ENCODE measurements at places on chromosomes 12 and 14. TPM values are rescaled to one million over a fixed set of nuclear protein-coding genes. Genes with fewer than 3 reads are reported as not detected.

The MIPOL1 gene
- total RNA-seq, result 19.6 TPM

The MMP17 gene
- total RNA-seq, result 22.8 TPM

The CD69 gene
- 1.4 TPM for total RNA-seq

The PLEKHG3 gene
- total RNA-seq, result 45.6 TPM

The TSPAN19 gene
- 0.66 TPM for total RNA-seq

The MIP gene
- total RNA-seq, result 0.30 TPM

The SAMD4A gene
- total RNA-seq, result 31.2 TPM

The SIX4 gene
- total RNA-seq, result 10.9 TPM
